ENCODE measurements at places on chromosomes 11 and 22.
A peak's percentile ranks its signal among the peaks of the same experiment; 100 is the strongest.

DNA sequence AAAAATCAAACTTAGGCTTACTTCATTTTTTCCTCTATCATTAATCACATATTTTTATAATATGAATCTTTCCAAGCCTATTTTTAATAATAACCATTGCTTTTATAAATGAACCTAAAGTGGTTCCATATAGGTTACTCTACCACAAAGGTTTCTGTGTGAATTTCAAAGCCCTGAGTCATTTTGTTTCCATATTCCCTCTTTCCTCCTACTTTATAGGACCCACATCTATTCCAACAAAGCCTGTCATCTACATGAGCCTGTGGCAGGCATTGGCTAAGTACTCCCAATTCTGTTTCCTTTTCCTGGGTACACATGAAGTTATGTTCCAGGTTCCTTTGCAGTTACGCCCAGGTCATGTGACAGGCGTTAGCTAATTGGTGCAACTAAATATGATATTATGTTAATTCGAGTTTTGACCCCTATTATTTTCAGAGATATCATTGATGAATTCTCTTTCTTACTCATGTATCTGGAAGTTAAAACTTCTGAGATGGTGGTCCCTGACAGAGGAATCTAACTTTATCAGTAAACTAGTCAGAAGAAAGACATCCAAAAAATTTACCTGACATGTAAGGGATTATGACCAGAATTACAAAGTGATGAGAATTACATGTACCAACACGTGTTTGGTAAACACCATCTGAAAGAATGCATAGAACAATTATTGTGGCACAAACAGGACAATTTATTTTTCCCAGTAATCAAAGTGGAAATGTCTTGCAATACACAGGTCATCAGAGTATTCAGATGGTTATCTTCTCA lies 1264.0 kb upstream of the CNTN5 start:
- no peak for DNase-seq

GRCh38 chr22:22616636-22617035 lies 27.8 kb upstream of the GGTLC2 start:
- peak; percentile 55 for DNase-seq

DNA sequence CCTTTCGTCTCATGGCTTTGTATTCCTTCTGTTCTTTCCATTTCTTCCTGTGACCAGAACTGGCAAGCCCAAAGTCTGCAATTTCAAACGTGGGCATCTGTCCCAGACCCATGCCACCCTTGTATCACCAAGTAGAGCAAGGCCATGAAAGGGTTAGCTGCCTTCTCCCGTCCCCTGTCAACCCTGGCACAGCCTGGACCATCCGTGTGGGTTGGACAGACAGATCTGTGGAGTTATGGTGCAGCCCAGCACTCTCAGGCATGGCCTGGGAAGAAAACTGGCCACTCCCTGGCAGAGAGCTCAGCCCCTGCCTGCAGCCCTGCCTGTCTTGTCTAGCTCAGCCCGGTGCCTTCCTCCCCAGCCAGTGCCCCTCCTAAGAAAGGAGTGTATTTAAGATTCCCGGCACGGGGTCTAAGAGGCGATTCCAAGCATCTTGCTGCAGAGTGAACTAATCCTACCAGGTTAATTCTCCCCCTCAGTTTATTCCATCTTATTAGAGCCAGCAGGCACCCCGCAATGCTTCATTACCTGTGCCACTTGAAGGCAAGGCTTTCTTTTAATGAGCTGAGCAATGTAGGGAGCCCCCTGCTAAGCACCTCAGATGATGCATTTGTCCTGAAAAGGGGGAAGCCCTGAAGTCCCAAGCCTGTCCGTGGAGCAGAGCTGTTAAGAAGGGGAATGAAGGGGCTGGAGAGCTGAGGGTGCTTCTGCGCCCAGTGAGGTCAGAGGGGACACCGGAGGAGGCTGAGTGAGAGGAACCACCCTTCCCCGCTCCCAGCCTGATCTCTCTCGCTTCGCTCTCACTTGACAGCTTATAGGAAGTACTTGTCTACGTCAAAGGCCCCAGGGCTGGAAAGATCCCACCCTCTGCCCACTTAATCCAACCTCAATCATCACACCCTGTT lies 130.6 kb downstream of the SPATA19 start:
- no peak for DNase-seq

- DNase-seq = no peak
These were observed 17.4 kb downstream of the OR4D9 start for GRCh38 chr11:59528711-59529110.

GRCh38 chr11:114215871-114216795 lies 80.1 kb upstream of the NNMT start:
- DNase-seq = no peak

GRCh38 chr11:69241844-69242243 lies 52.1 kb upstream of the MYEOV start:
- DNase-seq = no peak

DNA sequence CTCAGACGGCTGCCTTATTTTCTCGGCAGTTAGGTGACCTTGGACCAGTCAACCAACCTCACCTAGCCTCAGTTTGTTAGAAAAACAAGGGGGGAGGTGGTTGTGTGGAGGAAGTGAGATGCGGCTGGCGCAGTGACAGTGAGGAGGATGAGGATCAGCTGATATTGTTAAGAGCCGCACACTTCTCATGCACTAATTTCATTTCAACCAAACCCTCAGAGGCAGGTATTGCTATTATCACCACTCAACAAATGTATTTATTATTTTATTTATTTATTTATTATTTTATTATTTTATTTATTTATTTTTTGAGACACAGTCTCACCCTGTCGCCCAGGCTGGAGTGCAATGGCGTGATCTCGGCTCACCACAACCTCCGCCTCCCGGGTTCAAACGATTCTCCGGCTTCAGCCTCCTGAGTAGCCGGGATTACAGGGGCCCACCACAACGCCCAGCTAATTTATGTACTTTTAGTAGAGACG lies 2.1 kb downstream of the LGALS1 start:
- no peak for DNase-seq

DNA sequence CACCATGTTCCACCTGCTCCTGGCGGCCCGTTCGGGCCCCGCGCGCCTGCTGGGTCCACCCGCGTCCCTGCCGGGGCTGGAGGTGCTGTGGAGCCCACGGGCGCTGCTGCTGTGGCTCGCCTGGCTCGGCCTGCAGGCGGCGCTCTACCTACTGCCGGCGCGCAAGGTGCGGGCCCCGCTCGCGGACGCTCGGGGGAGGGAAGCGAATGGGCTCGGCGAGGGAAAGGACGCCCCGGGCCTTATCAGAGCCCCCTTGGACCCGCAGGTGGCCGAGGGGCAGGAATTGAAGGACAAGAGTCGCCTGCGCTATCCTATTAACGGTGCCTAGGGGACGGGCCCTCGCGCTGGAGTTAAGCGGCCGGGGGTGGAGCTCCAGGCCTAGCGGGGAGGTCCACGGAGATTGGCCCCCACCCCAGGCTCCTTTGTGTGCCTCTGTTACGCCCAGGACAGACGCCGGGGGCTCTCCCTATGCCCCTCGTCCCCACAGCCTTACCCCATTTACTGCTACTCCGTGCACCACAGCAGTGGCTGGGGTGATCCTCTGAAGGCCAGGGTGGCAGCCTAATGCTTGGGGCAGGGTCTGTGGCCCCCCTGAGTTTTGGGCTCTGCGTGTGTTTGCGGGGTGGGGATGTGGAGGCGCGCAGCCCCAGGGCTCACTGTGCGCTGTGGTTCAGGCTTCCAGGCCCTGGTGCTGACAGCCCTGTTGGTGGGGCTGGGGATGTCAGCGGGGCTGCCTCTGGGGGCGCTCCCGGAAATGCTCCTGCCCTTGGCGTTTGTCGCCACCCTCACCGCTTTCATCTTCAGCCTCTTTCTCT lies 1.1 kb downstream of the TM7SF2 start:
- peak; percentile 80 for DNase-seq

DNA sequence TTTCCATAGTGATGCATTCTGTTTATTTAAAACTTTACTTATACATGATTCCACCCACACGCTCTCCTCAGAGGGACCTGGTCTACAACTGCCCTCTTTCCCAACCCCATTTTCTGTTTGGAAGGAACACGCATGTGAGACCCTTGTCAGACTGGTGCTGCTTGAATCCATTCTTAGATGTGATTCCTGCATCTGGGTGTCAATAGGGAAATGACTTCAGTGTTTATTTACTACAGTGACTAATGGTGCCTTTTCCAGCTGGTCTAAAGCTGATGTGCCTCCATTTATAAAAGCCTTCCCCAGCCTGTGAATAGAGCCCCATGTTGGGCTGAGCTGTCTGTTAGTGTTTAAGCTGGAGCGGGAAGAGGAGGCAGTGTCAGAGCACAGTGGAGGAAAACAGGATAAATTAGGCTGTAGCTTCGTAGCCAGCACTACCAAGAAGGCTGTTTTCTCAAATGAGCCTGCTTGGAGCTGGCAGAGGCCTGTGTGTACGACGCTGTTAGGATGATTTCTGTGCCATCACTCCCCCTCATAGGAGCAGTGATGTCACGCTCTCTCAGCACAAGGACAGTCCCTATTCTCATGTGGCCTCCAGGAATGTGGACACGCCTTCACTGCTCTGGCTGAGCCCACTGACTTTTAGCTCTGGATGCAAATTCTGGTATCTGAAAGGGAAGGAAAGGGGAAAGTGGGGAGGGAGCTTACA lies 18.9 kb upstream of the C11orf96 start:
- no peak for DNase-seq

GRCh38 chr22:44391015-44391414 lies 78.3 kb upstream of the SHISAL1 start:
- no peak for DNase-seq

GRCh38 chr22:48210198-48210580 lies 1447.7 kb downstream of the TBC1D22A start:
- DNase-seq = no peak

DNA sequence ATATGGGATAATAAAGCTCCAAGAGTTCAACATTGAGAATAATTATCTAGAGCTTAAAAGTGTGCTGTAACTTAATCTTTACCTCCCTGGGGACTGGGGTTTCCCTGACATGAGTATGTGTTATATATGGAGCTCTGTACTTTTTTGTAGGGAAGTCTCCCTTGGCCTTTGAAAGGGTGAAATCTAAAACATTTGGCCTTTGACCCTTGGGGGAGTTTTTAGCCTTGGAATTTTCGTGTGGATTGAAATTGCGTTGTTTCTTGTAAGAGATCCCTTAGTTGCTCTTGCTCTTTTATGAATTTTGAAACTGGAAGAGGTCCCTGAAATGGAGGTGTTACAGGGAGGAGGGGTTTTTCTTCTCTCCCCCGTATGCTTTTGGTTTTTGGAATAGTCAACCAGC lies 450.0 kb downstream of the NELL1 start:
- DNase-seq = no peak

GRCh38 chr11:2464451-2465165 lies 19.8 kb downstream of the KCNQ1 start:
- DNase-seq = no peak

DNA sequence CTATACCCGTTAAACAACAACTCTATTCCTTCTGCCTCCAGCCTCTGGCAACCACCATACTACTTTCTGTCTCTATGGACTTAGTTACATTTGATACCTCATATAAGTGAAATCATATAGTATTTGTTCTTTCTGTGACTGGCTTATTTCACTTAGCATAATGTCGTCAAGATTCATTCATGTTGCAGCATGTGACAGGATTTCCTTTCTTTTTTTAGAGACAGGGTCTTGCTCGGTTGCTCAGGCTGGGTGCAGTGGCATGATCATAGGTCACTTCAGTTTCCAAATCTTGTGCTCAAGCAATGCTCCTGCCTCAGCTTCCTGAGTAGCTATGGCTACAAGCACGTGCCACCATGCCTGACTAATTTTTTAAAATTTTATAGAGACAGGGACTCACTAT lies 29.4 kb upstream of the SORL1 start:
- DNase-seq = no peak

DNA sequence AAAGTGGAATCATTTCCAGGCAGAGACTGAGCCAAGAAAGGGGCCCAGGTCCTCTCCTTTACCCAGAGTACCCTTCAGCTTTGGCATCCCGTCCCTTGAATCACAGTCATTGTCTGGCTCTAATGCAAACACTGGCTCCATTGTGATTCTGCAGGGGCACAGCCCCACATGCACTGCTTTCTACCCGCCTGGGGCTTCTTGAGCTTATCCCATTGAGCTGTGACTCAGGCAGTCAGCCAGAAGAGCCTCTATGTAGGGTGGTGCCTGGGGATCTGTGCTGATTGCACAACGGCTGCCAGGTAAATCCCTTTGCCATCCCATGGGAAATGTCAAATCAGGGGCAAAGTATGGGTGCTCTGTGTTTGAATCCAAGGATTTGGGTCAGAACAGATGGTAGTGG lies 88.9 kb downstream of the RASSF10 start:
- no peak for DNase-seq

GRCh38 chr11:132983641-132983978 lies 548.7 kb downstream of the OPCML start:
- no peak for DNase-seq

DNA sequence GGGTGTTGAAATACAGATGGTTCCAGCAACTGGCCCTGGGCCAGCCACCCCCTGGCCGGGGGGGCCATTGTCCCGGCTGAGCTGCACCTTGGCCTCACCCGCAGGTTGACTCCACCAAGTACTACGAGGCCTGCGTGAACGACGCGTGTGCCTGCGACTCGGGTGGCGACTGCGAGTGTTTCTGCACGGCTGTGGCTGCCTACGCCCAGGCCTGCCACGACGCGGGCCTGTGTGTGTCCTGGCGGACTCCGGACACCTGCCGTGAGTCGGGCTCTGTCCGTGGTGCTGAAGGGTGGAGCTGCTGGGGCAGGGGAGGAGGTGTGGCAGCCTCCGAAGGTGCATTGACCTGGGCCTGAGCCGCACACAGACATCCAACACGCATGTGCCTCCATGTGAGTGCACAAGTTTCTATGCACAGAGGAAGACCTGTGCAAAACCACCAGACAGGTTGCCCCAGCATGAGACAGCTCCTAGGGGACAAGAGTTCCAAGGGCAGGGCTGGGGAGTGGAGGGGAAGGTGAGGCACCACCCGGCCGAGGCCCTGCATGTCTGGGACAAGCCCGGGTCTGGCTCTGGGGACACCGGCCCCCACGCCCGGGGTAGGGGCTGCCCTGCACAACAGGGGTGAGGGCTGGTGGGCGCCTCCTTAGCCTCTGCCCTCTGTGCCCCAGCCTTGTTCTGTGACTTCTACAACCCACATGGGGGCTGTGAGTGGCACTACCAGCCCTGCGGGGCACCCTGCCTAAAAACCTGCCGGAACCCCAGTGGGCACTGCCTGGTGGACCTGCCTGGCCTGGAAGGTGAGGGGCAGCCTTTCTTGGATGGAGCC lies 16.1 kb downstream of the MUC5B start:
- no peak for DNase-seq

- DNase-seq = peak; percentile 84
These were observed 32.2 kb upstream of the MYO18B start for GRCh38 chr22:25709758-25710157.

DNA sequence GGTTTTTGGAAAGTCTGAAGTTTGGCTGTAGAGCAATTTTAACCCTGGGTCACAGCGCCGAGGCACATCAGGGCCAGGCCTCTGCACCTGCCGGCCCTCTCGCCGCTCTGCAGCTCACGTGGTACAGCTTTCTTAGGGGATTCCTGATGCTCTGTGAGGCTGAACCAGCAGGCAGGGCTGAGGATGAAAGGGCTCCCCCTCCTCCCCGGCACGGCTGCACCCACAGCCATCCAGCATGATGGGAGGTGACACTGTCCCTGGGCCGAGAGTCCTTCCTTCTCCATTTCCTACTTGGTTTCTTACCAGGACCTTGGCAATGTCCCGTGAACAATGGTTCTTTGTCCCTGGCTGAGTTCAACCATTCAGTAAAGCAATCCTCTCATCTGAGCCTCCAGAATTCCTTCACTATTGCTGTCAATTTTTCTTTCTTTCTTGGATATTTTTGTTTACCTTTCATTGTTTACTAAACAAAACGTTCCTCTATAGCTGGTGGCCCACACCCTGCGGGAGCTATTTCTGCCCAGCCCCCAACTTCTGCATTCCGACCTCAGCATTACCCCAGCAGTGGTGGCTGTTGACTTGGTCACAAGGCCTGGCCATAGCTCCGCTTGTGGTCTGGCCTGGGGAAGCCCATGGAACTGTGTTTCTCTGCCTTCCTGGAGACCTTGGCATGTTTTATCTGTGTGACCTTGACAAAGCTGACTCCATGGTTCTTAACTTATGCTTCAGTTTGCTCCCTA lies 172.8 kb upstream of the B3GAT1 start:
- DNase-seq = no peak

All from activated CD4-positive, alpha-beta T cell treated with anti-CD3 and anti-CD28 coated beads, Interleukin-2, amount 50 U/mL, for 16 hours (primary cell).